ENCODE measurements at places on chromosomes 7 and 10.
A peak's percentile ranks its signal among the peaks of the same experiment; 100 is the strongest.

DNA sequence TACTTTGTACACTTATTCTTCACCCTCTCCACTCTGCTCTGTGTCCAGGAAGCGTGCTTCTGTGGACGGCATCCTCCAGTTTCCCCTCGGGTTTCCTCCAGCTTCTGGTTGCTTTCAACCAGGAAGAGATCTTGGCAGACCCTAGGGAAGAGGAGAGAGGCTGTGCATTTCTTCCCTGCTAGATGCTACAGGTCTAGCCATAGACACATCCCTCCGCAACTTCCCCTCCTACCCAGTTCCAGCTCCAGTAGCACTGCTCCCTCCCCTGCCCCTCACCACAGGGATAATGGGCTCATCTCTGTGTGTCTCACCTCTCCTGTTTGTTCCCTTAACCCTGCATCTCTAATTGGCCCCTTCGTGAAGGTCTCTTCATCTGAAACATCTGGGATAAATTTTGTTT is 16.3 kb downstream of the TLL2 start:
- no peak for DNase-seq

DNA sequence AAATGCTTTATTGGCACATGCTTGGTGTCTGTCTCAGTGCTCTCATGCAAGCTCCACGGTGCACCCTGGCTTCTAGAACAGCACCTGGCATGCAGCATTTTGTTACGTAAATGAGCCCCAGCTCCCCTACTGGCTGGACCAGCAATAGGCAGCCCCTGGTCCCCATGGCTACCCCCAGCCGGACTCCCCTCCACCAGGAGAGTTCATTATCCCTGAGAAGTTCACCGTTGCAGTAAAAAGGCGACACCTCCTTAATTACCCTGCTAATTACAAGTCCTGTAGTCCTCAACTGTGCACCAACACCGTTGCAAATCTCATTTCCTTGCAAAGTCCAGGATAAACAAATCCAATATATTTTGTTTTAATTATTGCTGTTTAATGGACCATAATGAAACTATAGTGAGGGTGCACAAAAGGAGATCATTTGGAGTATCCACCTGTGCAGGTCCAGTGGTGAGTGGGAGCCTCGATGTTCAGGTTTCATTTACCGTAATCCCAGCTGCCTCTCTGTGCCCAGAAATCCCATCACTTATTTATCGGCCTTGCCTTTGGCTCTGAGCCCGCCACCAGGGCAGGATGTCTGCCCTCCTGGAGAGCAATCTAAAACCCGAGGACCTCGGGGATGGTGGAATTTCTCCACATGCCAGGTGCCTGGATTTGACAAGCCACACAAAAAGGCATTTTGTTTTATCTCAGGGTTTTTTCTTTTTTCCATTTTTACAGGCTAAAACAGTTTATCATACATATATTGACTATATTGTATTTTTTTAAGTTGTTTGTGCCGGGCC is 12.8 kb upstream of the DRGX start:
- no peak for DNase-seq

DNA sequence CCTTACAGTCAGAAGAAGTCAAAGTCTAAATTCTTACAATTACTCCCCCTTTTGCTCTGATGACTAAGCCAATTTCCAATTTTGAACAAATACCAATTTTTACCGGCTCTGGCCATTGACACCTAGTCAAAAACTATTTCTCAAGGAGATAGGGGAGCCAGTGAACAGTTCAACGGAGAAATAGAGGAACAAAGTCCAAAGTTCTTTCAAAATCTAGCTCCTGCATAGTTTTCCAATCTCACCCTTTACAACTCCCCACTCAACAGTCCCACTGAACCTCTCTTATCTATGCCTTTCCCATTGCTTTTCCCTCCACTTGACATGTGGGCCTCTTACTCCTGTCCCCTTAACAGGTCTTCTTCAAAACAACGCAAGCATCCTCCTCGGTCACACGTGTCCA is 192.9 kb downstream of the DOCK4 start:
- no peak for DNase-seq

DNA sequence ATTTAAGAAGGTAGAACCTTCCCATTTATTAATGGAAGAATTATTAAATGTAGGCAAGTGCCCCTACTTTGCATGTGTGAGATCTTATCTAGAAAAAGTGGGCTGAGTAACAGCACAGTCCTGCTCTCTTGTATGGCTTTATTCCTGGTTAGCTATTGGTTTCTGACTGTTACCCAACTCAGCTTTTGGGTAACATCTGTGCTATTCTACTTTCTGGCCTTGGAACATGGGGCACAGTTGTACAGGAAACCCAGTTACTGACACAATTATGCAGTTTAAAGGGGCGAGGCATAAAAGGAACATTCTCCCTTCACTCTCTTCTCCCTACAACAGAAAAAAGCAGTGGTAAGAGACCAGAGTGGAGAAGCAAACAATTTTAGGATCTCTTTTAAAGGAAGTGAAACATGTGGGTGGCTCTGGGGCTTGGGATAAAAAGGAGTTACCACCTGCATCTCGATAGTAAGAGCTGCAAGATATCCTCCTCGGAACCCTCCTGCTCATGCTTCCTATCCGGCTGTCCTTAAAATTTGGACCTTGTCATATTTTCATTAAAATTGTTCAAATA is 16.0 kb downstream of the NUDT5 start:
- DNase-seq = no peak

DNA sequence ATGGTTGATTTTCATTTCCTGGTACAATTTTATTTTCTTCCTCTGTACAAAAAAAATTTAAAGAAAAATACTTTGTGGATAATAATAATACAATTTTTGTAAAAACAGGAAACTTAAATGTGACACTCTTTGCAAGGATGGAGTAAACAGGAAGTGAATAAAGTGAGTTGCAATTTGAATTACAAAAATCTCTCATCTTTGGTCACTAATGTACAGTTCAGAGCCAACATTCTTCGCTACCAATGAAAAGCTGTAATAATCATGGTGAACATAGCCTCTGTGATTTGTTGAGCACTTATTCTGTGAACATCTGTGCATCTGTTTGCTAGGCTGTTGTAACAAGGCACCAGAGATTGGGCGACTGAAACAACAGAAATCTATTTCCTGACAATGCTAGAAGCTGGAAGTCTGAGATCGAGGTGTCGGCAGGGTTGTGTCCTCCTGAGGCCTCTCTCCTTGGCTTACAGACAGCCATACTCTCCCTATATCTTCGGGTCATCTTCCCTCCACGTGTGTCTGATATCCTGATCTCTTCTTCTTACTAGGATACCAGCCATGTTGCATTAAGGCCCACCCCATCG is 295.3 kb upstream of the KLF6 start:
- DNase-seq = no peak

DNA sequence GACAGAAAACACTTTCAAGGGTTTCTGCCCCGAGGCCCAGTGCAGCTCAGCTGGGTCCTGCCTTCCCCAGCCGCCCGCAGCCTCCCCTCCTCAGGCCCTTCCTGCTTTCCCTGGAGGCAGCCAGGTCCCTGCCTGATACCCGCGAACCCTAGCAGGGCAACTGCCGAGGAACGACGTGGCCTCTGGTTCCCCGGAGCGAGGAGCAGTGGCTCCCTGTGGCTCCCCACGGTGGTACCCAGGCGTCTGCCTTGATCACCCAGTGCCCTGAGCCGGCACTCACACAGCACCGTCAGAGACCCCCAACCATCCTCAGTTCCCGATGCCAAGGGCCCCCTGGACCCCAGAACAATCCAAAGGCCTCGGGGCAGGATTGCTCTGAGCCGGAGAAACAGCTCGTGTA is 58.3 kb downstream of the CFAP46 start:
- no peak for DNase-seq

DNA sequence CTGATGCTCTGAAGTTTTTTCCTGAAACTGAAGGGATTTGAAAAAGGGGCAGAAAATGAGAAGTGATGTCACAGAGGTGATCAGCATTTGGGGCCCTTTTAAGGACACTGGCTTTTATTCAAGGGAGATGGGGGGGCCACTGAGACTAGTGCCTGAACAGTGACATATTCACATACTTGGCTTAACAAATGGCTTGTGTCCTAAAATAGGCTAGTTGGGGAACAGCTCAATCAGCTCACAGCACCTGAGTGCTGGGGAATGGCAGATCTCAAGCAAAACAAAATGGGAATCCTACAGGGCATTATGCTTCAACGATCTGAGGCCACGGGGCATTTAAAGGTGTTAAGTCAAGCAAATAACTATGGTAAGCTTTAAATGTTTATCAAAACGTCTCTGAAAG is 90.1 kb downstream of the UBE2H start:
- no peak for DNase-seq

GRCh38 chr10:34732926-34733325 is 82.2 kb downstream of the PARD3 start:
- DNase-seq = peak; percentile 70

- no peak for DNase-seq
These were observed 283.0 kb downstream of the TCF7L2 start for GRCh38 chr10:113232928-113233511.

DNA sequence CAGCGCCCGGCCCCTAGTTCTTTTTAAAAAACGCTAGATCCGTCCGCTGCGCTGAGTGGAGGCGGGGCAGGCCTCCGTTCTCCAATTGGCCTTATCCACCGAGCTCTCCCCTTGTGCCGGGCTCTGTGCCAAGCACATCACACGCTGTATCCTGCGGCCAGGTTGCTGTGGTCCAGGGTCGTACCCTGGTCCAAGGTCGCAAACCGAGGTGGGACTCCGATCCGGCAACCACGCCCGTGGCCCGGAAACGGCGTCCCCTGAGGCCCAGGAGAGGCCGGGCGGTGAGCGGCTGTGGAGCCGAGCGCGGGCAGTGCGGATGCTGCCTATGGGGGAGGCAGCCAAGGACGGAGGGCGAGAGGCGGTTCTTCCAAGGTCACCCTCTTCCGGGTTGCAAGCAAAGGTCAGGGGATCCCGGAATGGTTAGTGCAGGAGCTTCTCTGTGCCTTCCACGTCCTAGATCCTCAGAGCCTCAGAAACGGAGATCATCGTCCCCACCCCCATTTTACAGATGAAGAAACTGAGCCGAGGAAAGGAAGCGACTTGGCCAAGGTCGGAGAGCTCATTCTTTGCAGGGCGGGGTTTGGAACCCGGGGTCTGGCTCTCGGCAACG is 72.4 kb upstream of the LRRC4 start:
- no peak for DNase-seq

DNA sequence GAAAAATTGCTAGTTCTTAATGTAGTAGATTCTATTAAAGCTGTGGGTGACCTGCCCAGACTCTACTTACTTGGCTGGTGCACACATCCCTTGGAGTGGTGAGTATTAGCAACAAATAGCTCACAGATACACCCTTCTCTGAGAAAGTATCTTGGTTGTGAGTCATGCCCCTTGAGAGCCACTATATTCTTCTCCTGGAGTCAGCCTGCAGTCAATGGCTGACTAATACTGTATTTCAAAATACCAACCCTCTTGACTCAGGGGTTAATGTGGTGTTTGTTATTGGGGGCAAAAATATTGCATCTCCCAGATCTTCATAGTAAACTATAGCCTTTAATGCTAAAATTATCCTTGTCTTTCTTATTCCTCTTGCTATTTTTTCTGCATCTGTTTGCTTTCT is 354.9 kb downstream of the BMPER start:
- DNase-seq = peak; percentile 94

DNA sequence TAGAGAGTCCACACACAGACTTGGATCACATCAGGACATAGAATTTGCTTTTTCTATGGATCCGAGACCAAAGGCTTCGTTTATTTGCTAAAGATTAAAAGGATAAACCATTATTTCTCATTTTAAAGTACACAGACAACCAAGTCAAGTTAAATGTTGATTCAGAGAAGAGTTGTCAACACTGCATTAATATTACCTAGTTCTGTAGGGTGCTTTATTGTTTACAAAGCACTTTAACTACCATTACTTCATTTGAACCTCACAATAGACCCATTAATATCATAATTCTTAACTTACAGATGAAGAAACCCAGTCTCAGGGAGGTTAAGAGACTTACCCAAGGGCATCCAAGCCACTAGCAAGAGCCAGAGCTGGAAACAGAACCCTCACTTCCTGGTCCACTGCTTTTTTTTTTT is 43.2 kb upstream of the GSAP start:
- DNase-seq = no peak

DNA sequence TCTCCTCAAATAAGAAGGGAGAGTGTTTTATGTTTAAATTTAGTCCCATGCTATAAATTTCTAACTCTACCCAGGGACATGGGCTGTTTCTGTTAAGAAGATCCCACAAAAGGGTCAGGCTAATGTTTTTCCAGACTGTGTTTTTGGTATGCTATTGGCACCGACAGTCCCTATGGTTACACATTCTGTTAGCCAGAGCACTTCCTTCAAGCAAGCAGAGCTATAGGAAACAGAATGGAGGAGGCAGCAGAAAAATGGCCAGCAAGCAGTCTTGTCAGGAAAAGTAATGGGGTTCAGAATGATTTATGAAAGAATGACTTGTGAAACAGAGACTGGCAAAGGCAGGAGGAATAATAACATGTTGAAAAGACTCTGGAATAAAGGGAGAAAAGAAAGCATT is 44.8 kb upstream of the PHYHIPL start:
- no peak for DNase-seq

GRCh38 chr10:18483516-18484186 is 167.7 kb downstream of the NSUN6 start:
- DNase-seq = no peak

DNA sequence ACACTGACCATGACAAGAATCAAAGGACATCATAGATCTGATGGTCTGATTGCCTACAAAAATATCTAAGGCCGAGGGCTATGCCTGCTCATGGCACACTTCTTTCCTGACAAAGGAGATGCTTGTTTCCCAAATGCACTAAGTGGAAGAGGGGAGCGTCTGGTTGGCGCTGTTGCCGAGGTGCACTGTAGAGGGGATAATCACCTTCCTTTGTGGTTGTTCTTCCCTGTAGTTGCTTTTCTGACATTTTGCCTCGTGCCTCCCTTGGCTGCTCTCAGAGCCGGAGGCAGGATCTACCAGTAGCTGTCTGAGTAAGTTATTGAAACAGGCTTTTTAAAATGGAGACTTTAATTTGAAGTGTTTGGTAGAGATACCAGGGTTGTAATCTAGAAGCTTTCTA is 352.0 kb downstream of the SORCS3 start:
- no peak for DNase-seq

DNA sequence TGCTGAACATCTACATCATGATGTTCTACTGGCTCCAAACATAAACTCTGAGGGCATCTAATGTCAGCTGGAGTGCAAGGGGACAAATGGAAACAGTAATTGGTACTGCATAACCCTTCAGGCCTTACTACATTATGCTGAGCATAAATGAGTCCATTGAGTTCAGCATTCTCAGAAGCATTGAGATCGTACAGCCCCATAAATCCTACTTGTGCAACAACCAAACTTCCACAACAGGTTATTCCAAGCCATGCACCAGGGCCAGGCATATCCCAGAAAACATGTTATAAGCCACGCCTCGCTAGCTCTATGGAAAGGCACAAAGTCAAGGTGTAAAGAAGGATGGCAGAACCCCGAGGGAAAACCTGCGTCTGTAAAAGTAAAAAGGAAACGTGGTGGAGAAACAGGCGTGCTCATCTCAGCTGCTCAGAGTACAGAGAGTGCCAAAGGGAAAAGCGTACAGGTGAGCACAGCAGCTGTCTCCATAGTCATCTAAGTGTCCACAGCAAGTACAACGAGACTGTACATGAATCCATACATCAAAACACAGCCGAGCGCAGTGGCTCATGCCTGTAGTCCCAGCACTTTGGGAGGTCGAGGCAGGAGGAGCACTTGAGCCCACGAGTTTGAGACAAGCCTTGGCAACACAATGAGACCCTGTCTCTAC is 124.6 kb downstream of the PARD3 start:
- DNase-seq = no peak

GRCh38 chr10:15084502-15084922 is 4.1 kb downstream of the ACBD7 start:
- DNase-seq = peak; percentile 99

Data from fibroblast of lung (primary cell).